NCI-H1048 (cell line): ENCODE measurements at places on chromosomes 7 and 10.

- no peak for DNase-seq
Observed at GRCh38 chr7:128903621-128904361, 6.7 kb downstream of the KCP start.

GRCh38 chr7:16404636-16405035 is 16.7 kb downstream of the CRPPA start:
- no peak for DNase-seq

GRCh38 chr7:87416682-87417587 is 58.5 kb downstream of the ABCB4 start:
- DNase-seq: no peak

DNA sequence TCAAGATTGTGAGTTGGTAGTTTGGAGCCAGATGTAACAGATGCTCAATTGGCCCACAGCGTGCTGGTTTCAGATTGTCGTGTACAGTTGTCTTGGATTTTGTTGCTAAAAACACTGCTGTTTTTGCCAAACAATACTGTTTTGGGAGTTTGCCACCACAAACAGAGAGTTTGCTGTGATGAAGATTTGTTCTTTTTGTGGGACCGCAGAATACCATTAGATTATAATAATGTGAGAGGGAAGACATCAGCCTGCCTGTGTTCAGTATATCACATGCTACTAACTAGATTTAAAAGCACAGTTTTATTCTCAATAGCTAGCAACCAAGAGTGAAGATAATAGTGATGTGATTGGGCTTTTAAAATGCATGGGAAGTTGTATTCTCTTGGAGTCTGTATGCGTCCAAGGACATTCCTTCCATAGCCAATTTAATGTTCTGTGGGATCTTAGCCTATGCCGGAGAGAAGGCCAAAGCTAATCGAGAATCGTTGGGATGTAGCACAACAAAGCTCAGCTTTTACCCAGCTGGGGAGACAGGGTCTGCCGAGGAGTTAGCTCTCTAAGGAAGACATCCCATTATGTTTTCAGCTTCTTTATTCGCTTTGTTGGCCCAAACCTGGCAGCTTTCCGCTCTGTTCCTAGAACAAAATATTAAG is 18.7 kb upstream of the ITGA8 start:
- no peak for DNase-seq

DNA sequence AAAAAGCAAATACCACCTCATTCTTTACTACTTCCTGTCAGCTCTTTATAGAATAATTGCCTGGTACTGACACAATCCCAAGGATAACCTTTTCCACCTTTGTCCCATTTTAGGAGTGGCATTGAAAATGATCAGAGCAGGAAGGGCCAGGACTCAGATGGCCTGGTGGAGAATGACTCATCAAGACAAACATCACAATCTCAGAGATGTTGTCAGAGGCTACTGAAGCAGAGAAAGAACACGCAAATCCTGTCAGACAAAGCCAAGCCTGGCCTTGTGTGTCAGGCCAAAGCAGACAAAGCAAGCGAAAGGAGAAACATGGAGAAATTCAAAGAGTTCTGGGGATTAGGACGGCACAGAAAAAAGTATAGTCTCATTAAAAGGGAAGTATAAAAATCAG is 40.9 kb downstream of the NSUN6 start:
- DNase-seq: no peak

DNA sequence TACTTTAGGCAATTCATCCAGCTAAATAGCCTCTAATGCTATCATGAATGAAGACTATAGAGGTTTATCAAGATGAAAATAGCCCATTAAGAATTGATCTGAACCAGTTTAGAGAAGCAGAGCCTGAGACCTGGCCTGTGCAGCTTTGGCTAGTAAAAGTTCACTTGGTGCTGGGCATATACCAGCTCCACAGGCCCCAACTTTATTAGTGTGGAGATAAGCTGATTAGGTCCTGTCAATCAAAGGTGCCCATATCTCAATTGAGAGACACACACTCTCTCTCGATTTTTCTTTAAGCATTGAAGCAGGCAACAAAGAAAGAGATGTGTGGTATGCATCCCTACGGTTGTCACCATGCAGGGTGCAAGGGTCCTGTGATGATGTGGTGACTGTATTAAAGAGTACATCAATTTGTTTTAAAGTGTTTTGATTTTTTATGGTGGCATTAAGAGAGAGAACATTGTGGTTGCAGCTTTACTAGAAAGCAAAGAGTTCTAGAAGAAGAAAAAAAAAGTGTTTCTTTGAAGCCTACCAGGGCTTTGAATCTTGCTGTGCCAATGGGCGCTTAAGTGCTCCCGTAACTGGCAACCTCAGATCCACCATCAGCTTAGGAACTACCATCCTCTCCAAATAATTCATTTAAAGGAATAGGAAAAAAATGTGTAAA is 111.6 kb downstream of the VTI1A start:
- DNase-seq: no peak

GRCh38 chr10:29908962-29909361 is 150.4 kb downstream of the JCAD start:
- DNase-seq: no peak

- DNase-seq: no peak
Observed at GRCh38 chr7:48042216-48042615, 6.9 kb downstream of the C7orf57 start.

GRCh38 chr10:93440591-93441091 is 41.5 kb downstream of the MYOF start:
- DNase-seq: no peak

DNA sequence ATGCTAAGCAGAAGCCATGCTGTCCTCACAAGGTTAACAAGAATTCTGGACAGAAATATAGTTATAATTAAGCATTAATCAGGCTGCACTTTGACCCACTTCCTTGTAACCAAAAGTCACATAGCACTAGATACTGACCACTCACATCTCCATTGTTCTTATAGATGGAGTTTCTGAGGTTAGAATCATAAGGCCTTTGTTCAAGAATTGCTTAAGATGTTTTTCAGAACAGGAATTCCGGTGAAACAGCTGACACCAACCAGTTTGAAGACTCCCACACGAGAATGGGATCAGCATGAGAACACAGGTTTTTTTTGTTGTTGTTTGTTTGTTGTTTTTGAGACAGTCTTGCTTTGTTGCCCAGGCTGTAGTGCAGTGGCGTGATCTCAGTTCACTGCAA is 488.3 kb upstream of the NRP1 start:
- DNase-seq: no peak

- DNase-seq: no peak
Observed at GRCh38 chr7:1232623-1233332, at the start of gene UNCX. UNCX (plus strand) TSS chr7:1232872; CDS start chr7:1233018, 146 bp downstream.

DNA sequence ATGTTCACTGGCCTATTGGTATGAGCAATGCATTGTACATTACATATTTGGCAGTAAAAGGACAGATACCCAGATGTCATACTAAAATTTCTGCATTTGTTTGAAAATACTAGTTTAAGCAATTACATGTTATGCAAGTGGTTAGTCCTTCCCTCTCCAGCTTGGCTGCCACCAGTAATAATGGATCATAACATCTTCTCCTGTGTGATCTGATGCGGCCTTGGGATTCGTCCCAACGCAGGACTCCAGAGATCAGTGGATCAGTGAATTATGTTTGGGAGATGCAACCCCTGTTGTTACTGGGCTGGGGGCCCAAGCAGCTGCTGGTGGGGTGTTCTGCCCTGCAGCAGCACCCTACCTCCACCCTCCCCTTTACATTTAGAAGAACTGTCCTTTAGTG is 11.2 kb upstream of the PDK4 start:
- DNase-seq: no peak

DNA sequence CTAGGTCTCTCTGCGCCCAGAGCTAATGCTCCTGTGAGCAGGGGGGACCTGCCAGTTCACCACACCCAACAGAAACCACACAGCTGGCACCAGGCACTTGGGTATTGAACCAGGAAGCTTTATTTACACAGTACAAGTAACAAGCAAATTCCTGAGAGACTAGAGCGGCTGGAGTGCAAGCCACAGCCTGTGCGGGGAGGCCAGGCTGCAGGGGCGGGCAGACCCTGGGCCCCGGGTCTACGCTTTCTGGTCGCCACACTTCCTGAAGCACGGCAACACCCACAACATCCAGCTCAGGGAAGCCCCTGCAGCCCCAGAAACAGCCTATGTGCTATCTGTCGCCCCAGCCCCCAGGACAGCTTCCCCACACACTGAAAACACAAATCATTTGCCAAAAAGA is 125.0 kb downstream of the FAM53B start:
- DNase-seq: no peak

DNA sequence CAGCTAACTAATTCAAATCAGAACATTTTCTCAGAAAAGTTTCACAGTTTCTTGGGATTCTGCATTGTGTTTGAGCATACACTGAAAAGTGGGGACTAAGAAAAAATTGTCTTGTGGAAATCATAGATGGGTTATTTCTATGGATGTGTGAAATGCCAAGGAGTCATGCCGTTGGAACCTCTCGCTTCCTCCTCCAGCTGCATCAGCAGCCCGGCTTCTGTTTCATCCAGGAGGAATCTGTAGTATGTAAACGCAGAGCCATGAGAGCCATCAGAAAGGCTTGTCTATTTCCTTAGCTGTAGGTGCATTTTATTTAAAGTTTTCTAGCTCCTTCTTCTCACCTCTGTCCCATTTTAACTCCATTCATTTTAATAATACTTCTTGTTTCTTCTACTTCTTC is 1144.1 kb downstream of the GATA3 start:
- DNase-seq: no peak

DNA sequence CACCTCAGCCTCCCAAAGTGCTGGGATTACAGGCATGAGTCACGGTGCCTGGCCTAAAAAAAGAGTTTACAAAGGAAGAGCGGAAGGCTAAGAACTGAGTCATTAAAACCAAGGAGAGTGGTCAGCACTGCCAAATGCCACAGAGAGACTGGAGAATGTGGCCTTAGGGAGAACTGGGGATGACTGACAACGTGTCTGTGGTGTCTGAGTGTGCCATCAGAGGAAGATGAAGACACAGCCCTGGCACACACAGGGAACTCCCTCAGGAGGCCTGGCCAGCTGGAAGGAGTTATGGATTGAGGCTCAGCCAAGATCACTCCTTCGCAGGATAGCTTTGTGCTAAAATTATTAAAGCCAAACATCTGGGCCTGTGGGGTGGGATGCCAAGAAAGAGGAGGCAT is 3.9 kb upstream of the INA start:
- no peak for DNase-seq

DNA sequence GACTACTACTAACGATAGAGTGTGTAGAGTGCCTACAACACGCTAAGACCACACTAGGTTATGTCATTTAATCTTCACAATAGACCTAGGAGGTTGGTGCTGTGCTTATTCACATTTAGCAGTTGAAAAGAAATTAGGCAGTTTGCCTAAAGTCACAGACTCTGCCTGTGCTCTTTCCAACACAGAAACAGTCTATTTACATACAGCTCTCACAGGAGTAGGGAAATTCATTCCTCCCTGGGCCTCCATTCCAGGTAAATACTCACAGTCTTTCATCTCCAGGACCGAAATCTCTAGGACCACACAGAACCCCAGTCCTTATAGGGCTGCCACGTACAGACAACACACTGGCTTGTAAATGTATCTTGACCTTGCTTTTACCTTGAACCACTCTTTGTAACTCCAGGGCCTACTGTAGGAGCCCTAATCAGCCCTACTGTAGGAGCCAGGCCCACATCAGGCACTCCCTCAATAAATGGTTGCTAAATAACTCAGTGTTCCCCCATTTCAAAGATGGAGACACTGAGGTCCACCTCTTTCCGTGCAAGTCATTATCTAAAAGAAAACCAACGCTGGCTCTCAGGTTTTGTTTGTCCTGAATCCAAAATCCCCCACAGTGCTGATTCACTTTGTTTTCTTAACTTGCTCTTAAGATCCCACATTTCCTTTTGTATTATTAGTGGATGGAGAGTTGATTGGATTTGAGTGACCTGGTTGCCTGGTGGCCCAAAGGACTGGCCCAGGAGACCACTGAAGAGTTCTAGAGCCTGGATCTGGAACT is 146.9 kb downstream of the KCNMA1 start:
- DNase-seq: no peak

GRCh38 chr7:46191776-46192175 is 270.7 kb upstream of the IGFBP3 start:
- DNase-seq: no peak

GRCh38 chr10:127905001-127905847 is 1.7 kb upstream of the PTPRE start:
- DNase-seq: no peak

DNA sequence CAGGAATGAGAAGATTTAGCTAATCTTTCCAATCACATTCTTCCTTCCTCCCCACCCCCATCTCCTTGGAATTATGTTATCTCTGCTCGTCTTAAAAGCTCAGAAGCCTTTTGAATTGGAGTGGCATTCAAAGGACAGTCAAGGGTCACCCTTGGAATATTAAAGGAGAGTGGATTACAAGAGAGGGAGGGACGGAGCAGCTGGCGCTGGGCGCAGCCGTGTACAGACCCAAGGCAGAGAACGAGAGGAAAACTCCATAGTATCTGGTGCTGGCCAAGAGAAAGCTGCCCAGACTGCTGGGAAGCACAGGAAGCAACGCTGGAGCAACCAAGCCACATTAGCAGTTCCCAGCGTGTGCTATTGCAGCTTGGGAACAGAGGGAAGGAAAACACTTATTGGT is 95.7 kb downstream of the POU6F2 start:
- no peak for DNase-seq

DNA sequence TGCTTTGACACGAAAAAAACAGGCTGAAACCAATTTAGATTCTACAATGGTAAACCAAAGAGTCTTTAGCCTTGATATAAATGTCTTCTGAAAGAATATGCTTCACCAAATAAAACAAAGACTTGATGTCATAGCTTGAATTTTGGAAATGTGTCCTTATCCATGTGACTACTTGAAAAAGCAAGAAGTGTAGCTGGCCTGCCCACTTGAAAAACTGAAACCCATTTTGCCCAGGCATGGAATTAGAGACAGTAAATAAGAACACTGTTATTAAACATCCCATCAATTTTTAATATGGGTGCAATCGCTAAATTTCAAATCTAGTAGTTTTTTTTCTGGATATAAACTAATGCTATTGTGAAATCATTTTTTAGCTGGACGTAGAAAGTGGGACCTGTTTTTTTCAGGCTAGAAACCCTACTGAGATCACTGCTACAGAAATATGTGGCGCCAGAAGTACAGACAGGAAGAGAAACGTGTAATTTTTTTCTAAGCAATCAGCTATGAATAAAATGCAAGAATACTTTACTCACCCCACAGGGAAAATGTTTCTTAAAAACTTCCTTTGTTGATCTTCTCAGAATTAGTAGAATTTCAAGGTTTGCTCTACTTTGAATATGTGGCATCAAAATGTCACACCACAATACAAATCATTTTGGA is 56.7 kb downstream of the PIP4K2A start:
- DNase-seq: no peak

DNA sequence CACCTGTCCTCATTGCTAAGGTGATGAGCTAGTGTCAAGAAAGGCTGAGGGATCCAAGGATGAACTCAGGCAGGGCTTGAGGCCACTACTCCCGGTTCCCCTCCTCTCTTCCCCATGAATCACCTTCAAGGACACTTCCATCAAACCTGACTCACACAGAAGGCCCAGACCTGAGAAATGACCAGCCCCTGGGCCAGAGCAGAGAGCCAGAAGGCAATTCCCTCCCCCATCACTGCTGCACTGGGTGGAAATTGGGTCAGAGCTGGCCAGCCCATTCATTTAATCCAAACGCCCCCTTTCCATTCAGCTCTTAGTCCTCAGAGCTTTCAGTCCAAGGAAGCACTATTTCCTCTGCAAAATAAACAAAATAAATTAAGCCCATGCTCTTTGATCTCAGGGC is 182.0 kb downstream of the KCNMA1 start:
- no peak for DNase-seq

GRCh38 chr10:61942604-61943461 is 41.3 kb downstream of the ARID5B start:
- DNase-seq: no peak
